Renal pelvis (tissue), 12 donors: ENCODE measurements at places on chromosomes 6 and 20. TPM values are rescaled to one million over a fixed set of nuclear protein-coding genes. Genes with fewer than 3 reads are reported as not detected.

- peak; percentile 23 for DNase-seq
Measured at GRCh38 chr20:59752101-59752586, 147.8 kb downstream of the PHACTR3 start.

The CCN5 gene
- 0.13 TPM for polyA plus RNA-seq

The HLA-DRA gene
- 74.9 TPM for polyA plus RNA-seq

The ZNF165 gene
- polyA plus RNA-seq = 5.2 TPM

DNA sequence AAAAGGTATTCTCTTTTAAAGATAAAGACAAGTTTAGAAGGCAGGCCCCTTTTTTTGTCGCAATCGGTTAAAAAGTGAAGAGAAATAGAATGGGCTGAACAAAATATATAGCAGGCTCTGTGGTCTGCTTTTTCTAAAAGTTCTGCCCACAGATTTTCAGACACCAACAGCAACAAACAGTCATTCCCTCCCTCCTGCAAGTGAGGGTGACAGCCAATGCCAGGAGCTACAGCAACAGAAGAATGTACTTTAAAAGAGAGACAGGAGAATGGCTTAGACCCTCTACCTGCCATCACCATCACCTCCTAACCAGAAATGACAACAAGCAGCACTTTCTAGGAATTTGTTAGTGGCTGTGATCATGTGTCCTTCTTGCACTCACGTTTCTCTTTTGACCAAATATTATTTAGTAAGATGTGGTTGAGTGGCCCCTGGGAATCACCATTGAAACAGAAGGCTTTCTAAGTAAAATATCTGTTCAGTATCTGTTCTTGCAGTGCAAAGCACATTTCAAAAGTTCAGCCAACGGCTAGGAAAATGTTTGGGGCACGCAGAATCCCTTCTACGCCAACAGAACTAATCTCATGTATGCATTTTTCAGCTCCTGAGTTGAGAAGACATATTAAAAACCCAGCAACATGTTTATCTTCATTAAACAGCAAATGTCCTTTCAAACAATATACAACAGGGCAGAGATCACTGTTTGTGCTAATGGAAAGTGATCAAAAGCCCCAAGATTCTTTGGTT is 248.5 kb downstream of the ATXN1 start:
- no peak for DNase-seq

The F13A1 gene
- 17.0 TPM for polyA plus RNA-seq

GRCh38 chr6:7185561-7185960 is 77.8 kb downstream of the RREB1 start:
- DNase-seq = no peak

The MEI4 gene
- polyA plus RNA-seq = 1.8 TPM

GRCh38 chr6:57109880-57110279 is 19.9 kb downstream of the ZNF451 start:
- DNase-seq = no peak

The OR2J3 gene
- polyA plus RNA-seq = not detected

DNA sequence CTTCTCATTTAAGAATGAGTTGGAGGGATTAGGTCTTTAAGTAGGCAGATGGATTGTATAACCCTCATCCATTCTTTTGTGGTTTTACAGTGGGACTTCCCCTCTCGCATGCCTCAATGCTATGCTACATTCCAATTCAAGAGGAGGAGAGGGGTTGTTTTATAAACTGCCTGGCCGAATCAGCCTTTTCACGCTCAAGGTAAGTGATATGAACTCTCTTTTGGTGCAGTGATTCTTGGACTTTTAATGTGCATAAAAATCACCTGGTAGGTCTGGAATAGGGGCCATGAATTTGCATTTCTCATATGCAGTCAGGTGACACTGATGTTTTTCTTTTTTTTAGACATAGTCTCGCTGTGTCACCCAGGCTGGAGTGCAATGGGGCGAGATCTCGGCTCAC is 10.8 kb downstream of the ASXL1 start:
- no peak for DNase-seq

DNA sequence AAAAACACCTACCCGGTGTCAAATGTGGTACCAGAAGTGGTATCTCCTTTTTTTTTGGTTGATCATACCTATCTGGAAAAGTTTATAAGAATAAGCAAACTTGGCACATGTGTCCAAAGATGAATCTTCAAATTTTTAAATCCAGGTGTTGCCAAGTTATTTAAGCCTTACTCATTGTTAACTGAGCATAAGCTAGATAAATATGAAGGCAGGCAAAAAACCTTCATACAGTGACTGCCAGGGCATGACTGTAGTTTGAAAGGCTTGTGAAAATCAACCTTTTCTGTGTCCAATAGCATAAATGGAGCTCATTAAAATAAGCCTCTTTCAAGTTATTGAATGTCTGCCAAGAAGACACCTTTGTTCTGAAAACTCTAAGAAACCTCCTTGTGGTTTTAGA is 699.2 kb downstream of the DOK5 start:
- no peak for DNase-seq

The SRMS gene
- polyA plus RNA-seq = 0.26 TPM

DNA sequence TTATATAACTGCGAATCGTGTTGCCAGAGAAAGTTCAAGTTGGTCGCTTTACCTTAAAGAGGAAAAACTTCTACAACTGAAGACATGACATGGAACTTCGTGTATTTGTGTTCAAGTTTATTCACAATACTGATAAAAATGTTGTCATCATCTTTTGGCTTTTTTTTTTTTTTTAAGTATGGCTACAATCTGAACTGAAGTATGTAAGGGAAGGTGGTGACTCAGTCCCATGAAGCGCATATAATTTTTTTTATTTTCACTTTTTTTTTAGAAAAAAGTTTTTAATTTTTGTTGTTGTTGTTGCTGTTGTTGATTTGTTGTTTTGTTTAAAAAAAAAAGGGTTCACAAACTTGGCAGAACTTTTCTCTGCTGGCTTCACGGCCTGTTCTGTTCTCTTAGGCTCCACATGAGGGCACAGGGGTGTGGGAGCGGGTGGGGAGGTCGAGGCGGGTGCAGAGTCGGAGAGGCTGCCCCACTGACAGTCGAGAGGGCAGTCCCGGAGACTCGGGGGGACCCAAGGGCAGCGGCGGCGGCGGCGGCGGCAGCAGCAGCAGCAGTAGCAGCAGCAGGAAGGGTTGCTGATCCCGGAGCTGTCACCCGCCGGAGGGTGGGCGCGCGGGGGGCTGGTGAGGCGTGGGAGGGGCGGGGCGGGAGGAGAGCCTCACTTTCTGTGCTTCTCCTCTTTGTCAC is 17.0 kb downstream of the TFAP2A start:
- DNase-seq = no peak

DNA sequence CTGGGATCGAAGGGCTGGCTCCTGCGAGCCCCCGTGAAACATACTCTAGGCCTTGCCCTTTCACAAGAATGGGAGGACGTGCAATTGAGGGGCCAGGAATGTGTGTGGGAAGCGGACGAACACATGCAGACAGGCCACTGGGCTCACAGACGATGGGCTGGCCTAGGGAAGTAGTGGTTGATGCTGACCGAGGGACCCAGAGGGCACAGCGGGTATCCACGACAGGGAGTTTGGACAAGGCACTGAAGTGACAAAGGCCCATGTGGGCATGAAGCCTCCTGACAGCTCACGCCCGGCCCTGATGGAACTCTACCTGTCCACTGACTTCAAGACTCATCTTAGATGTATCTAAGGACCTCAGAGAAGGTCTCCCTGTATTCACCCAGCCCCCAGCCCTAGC is 52.2 kb downstream of the MYH7B start:
- no peak for DNase-seq
